ENCODE measurements at places on chromosomes 2 and 18. TPM values are rescaled to one million over a fixed set of nuclear protein-coding genes. Genes with fewer than 3 reads are reported as not detected.

DNA sequence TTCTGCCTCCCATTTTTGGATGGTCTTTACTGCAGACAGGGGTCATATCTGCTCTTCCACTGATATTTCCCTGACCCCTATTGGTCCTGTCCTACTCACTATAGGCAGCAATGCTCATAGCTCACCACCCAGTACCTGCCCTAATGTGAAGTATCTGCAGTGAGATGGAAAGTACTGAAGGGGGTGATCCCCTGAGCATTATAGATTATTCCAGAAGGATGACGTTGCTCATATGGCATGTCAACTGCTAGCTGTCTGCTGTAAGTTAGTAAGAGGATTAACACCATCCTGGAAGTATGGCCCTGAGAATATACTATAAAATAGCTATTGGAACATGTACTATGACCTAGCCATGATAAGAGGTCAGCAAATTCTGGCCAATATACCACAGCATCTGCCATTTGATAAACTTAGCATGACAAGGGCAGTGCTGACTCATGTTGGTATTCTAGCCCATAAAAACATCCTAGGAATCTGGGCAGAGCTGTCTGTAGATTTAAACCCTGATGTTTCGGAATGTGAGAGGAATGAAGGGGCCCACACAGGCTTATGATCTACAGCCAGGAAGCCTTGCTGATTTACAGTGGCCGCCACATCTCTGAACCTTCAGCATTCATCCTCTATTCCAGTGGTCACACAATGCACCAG is 451.4 kb downstream of the TNS1 start:
- H3K36me3 ChIP-seq: no peaks in the 10 kb centered on the region
- no peaks in the 10 kb centered on the region for H3K4me1 ChIP-seq
- H3K27me3 ChIP-seq: no peaks in the 10 kb centered on the region
- H3K27ac ChIP-seq: no peak overlapping the region

DNA sequence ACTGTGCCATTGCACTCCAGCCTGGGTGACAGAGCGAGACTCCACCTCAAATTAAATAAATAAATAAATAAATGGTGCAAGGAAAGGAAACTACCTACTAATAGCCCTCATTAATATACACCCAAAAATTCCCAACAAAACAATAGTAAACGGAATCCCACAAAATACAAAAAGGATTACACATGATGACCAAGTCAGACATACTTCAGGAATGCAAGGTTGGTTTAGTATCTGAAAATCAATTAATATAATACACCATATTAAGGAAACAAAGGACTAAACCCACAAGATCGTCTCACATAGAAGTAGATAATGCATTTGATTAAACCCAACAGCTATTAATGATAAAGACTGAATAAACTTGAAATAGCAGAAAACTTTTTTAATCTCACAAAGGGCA is 307.4 kb downstream of the TGIF1 start:
- H3K27ac ChIP-seq: no peak overlapping the region
- no peaks in the 10 kb centered on the region for H3K4me1 ChIP-seq
- no peak overlapping the region for H3K4me3 ChIP-seq
- no peaks in the 10 kb centered on the region for H3K36me3 ChIP-seq
- DNase-seq: no peak

- no peaks in the 10 kb centered on the region for H3K4me1 ChIP-seq
- H3K4me3 ChIP-seq: no peak overlapping the region
- H3K27me3 ChIP-seq: no peaks in the 10 kb centered on the region
- no peaks in the 10 kb centered on the region for H3K36me3 ChIP-seq
- no peak for DNase-seq
Measured at GRCh38 chr2:163465440-163465839, 270.4 kb downstream of the FIGN start.

Gene UCN
- 1.5 TPM for total RNA-seq

- H3K36me3 ChIP-seq: no peaks in the 10 kb centered on the region
- H3K4me1 ChIP-seq: peaks cover 8% of the 10 kb centered on the region
- H3K27ac ChIP-seq: no peak overlapping the region
Measured at GRCh38 chr2:226378753-226379705, 420.6 kb downstream of the IRS1 start.

DNA sequence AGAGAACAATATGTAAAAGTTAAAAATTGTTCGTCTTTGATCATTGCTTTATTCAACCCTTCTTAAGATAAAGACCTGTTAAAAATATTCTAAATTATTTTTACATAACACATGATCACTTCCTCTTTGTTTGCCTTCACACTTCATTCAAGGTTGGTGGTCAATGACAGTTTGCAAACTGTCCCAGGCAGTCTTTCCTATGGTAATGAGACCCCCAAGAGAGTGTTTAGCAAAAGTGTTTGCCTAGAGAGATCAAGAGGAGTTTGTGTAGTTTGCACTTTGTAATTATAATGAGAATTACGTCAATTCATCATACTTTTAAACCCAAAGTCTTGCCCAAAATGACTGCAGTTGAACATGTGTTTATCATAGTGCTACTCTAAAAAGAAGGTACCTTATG is 77.2 kb upstream of the ABCA12 start:
- H3K4me1 ChIP-seq: no peaks in the 10 kb centered on the region
- H3K27me3 ChIP-seq: peaks cover 3% of the 10 kb centered on the region
- H3K4me3 ChIP-seq: no peak overlapping the region
- no peak overlapping the region for H3K27ac ChIP-seq

GRCh38 chr18:10045296-10045891 is 131.6 kb downstream of the VAPA start:
- no peaks in the 10 kb centered on the region for H3K4me1 ChIP-seq
- H3K4me3 ChIP-seq: no peak overlapping the region
- no peaks in the 10 kb centered on the region for H3K27me3 ChIP-seq

DNA sequence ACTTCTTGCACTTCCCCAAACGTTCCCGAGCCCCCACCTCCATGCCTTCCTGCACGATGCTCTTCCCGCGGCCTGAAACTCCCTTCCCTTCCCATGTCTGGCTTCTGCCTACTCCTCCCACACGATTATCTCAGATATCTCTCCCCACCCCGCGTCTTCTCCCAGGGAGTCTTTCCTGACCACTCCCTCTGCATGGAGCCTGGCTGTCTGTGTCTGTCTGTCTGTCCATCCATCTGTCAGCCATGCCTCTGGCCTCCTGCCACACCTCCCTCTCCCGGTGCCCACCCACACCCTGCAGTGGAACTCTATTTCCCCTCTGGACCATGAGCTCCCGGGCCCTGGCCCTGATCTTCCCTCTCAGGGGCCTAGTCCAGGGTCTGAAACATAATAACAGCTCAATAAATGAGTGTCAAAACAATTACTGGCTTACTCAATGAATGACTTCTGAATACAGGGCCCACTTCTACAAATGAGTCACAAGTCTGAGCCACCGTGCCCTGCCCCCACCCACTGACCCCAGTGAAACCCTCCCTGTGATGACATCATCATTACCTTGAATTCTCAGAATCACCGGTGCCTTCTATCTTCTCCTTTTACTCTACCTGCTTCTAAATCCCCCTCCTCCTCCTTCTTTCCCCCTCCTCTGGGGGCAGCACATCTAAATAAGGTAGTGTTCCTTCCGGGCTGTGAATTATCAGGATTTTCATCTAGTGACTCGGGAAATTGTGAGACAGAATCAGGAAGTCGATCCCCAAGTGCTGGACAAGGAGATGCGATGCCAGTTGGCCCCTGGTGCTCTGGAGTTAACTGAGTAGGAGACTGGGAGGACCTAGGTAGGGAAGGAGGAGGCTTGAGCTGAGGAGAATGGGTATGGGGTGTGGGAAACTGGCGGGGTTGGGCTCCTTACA is 46.1 kb upstream of the PLB1 start:
- no peak overlapping the region for H3K27ac ChIP-seq
- no peaks in the 10 kb centered on the region for H3K36me3 ChIP-seq
- no peak for DNase-seq
- peaks cover 7% of the 10 kb centered on the region for H3K27me3 ChIP-seq

Gene LGALSL
- total RNA-seq: 30.2 TPM

GRCh38 chr2:162994718-162995117 is 156.2 kb upstream of the KCNH7 start:
- H3K36me3 ChIP-seq: no peaks in the 10 kb centered on the region
- H3K27ac ChIP-seq: no peak overlapping the region
- no peak for DNase-seq
- no peaks in the 10 kb centered on the region for H3K27me3 ChIP-seq
- no peaks in the 10 kb centered on the region for H3K4me1 ChIP-seq
- no peak overlapping the region for H3K4me3 ChIP-seq

GRCh38 chr2:186841940-186842339 is 7.0 kb downstream of the ZSWIM2 start:
- H3K4me1 ChIP-seq: no peaks in the 10 kb centered on the region
- H3K36me3 ChIP-seq: no peaks in the 10 kb centered on the region
- no peak overlapping the region for H3K4me3 ChIP-seq
- H3K27ac ChIP-seq: no peak overlapping the region

DNA sequence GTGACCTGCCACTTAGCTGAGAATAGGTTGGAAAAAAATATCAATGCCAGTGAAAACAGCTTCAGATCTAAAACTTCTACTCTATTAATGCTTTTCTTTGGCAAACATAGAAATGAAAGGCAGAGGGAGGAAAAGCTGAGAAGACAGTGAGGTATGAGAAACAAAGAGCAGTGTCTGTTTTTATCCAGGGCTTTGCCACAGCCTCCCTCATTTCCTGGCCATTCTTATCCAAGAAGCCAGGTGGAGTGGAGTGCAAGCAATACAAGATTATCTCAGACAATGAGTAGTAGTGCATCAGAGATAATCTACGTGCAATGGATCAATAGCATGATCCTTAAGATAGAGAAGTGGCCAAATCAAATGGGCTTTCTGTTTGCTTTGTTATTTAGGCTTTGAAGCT is 808.7 kb upstream of the PIK3C3 start:
- H3K36me3 ChIP-seq: no peaks in the 10 kb centered on the region
- H3K27ac ChIP-seq: no peak overlapping the region
- DNase-seq: peak; percentile 9
- H3K27me3 ChIP-seq: no peaks in the 10 kb centered on the region

DNA sequence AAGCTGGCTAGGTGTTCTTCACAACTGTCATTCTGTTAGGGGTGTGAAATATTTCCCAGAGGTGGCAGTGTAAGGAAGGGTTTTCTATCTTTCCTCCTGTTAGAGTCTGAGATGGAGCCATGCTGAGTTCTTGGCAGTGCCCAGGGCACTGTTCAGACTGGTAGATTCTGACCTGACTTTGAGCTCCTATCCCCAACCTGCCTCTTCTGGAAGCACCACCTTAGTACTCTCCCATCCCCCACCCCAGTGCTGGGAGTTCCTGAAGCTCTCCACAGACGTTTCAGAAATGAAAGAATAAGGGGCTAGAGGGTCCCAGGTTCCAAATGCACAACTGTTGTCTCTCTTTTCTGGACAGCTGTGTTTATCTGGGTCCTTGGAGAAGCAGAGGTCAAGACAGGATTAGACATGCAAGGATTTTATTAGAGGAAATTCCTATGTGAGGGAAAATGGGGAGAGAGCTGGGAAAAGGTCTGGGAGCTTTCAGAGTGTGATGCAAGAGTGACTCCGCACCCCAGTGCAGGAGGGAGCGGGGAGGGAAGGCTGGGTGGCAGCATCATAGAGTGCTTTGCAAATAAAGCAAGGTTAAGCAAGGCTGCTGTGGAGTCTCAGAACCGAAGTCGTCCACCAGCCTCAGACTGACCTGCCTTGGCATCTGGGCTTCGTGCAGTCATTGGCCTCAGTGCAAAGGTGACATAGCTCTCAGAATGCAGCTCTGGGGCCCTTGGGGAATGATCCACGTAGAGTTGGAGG is 75.5 kb downstream of the SLC4A3 start:
- peaks cover 4% of the 10 kb centered on the region for H3K27me3 ChIP-seq
- no peak overlapping the region for H3K4me3 ChIP-seq
- no peaks in the 10 kb centered on the region for H3K36me3 ChIP-seq
- H3K27ac ChIP-seq: no peak overlapping the region
- peaks cover 5% of the 10 kb centered on the region for H3K4me1 ChIP-seq
- no peak for DNase-seq

DNA sequence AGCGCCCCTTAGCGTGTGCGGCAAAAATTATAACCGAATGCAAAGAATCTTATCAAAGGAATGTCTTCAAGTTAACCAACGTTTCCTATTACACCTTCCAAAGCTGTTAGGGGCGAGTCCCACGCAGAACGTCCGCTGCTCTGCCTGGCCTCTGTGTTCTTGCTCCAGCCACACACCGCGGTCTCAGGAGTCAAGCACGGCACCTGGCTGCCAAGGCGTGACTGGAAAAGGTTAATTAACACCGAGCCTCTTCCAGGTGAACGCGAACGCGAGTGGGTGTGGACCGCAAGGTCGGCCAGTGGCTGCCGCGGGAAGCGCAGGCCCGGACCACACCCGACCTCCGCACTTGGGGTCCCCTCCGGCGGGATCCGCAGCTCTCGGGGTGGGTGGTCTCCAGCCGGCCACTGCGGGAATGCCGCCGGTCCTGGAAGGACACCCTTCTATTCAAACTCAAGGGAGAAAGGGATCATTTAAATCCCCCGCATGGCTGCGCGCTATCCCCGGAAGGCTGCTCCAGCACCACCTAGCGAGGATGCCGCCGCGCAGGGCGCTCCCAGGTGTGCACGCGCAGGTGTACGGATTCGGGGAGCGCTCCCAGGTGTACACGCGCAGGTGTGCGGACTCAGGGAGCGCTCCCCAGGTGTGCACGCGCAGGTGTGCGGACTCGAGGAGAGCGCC is 830 bp downstream of the CYB5A start:
- peaks cover 28% of the 10 kb centered on the region for H3K4me1 ChIP-seq
- H3K27me3 ChIP-seq: peaks cover 5% of the 10 kb centered on the region

Gene FAM98A
- total RNA-seq: 47.9 TPM

GRCh38 chr2:203061346-203061745 is 46.7 kb downstream of the NBEAL1 start:
- DNase-seq: no peak
- H3K4me1 ChIP-seq: no peaks in the 10 kb centered on the region
- H3K4me3 ChIP-seq: no peak overlapping the region

GRCh38 chr2:218357236-218358177 is 850 bp downstream of the CATIP start:
- no peaks in the 10 kb centered on the region for H3K36me3 ChIP-seq
- no peaks in the 10 kb centered on the region for H3K4me1 ChIP-seq
- H3K4me3 ChIP-seq: no peak overlapping the region
- no peak overlapping the region for H3K27ac ChIP-seq
- DNase-seq: no peak
- H3K27me3 ChIP-seq: no peaks in the 10 kb centered on the region

Gene ILKAP
- 43.0 TPM for total RNA-seq

DNA sequence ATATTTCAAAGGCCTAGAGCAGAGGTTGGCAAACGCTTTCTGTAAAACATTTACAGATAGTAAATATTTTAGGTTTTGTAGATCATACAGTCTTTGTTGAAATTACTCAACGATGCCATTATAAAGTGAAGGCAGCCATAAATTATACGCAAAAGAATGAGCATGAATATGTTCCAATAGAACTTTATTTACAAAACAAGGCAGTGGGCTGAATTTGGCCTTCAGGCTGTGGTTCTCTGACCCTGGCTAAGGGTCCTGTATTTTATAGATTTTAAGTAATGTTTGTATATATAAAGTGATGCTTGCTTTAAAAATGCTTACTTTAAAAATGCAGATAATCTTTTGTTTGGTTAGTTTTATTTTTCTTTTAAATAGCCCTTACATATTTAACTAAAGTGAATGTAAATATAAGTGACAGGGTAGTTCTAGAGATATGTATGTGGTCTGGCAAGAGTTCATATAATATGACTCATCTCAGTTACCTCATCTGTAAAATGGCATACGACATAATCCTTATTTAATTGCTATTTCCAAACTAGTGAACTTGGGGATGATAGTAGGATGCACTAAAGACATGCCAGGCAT is 51.7 kb upstream of the ATP5MC3 start:
- no peaks in the 10 kb centered on the region for H3K27me3 ChIP-seq
- peaks cover 2% of the 10 kb centered on the region for H3K36me3 ChIP-seq
- no peak for DNase-seq
- H3K27ac ChIP-seq: no peak overlapping the region

Gene SULT1C2
- total RNA-seq: 0.85 TPM

Gene ITGA6
- 34.0 TPM for total RNA-seq

GRCh38 chr2:218438596-218438995 is 19.7 kb downstream of the VIL1 start:
- H3K27ac ChIP-seq: no peak overlapping the region
- H3K36me3 ChIP-seq: peaks cover 3% of the 10 kb centered on the region

Gene RAB6D
- total RNA-seq: 0.59 TPM

Gene TMEM169
- 3.2 TPM for total RNA-seq

Gene SEPTIN2
- total RNA-seq: 487 TPM

All from endothelial cell (in vitro differentiated cells).